ENCODE measurements at places on chromosomes 13 and 19.

GRCh38 chr13:51823359-51823758 is 19.4 kb upstream of the DHRS12 start:
- DNase-seq, result peak; percentile 17

GRCh38 chr13:39159846-39160370 is 121.7 kb downstream of the NHLRC3 start:
- no peak for DNase-seq

DNA sequence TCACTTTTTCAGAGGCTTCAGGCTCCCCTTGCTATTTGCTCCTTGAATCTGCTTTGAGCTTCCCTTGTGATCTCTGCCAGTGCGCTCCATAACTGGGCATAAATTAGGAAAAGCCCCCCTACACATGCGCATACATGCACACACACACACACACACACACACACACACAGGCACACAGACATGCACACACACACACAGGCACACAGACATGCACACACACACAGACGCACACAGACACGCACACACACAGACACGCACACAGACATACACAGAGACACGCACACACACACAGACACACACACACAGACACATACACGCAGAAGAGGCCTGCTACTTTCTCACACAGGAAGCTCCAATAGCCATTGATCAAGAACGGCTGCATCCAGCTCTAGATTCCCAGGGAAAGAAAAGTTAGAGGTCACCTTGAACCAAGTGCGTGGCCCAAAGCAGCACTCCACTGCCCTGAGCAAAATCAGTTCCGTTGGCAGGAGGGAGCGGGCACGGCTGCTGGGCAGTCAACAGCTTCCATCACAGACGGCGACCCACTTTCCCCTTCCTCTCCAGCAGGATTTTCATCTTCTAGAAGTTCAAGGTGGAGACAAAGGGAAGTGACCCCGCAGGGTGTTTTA is 145.6 kb downstream of the DPF1 start:
- DNase-seq, result peak; percentile 30

DNA sequence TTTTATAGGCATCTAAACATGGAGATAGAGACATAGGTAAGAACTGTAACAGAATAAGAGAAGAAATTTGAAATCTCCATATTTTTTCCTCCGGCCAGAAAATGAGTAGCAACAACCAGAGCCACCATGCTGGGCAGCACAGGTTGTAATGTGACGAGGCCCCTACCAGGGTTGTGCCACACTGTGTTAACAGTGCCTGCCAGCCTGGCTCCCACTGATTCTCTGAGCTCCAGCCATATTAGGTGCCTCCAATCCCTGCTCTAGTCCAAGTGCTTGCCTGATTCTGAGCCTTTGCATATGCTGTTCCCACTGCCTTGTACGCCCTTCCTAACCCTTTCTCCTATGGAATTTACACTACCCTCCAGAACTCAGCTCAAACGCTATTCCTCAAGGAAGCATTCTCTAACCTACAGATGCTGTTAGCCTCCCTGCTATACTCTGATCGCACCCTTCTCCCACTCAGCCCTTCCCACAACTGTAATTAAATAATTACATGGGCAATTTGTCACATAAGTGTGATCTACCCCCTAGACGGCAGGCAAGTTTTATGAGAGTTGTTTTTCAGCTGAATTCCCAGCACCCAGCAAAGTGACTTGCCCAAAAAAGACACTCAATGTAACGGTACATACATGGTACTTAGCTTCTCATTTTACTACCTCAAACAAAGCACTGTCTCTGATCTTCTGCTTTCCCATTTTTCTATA is 37.6 kb upstream of the STARD13 start:
- no peak for DNase-seq

GRCh38 chr19:8501981-8502380 is 459 bp downstream of the PRAM1 start:
- DNase-seq, result no peak

DNA sequence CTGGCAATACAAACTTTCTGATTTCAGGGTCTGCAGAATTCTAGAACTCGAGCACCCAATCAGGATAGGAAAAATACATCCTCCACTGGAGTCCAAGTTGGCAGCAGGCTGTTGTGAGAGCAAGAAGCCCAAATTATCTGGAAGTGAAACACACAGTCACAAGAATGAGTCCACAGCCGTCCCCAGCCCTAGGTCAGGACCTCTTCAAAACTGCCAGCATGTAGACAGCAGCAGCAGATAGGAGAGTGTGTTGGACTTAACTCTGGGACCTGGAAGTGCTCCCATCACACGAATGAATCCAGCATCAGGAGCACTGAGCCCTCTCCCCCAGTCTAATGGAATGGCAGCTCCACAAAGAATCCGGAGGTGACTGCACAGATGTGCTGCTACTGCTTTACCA is 420.7 kb downstream of the OXGR1 start:
- DNase-seq, result no peak

Data from eye (tissue), 1 donor.